ENCODE measurements at places on chromosomes 2 and 18.

DNA sequence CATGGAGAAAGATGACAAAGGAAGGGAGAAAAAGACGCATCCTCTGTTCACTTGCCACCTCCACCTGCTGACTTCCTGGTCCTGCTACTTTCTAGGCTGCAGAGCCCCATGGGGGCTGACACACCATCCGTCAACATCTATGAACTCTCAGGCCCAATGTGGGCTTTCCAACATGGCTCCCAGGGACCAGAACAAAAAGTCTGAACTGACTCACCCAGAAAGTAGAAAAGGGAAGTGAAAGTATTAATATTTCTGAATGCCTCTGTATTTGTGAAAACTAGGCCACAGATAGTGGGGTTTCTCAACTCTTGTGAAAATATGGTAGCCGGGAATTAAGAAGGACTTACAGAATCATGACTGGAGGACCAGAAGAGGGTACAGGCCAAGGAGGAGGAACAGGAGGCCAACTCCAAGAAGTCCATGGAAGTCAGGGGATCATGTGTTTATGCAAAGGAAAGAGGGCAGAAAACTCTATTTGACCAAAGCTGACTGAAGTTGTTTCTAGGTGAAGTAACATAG lies 123.1 kb upstream of the CAB39 start:
- DNase-seq, result no peak

- no peak for DNase-seq
These were observed 9.1 kb downstream of the RND3 start for GRCh38 chr2:150478200-150478974.

- no peak for DNase-seq
These were observed 103.3 kb downstream of the PLA2R1 start for GRCh38 chr2:159959136-159959535.

DNA sequence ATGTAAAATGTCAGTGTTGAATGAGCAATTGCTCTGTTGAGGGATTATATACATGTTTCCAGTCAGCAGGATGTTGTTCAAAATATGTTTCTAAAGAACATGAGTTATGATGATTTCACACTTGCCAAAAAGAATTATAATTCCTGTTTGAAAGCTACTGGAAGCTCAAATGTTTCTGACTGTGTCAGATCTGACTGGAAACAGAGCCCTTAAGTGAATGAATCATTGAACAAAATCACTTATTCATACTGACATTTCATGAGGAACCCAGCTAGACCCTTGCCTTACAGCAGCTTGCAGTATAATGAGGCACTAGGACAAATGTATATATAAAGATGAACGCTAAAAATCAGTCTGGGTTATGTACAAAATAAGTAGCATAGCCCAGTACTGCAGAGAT lies 35.4 kb upstream of the ITGAV start:
- DNase-seq, result no peak

DNA sequence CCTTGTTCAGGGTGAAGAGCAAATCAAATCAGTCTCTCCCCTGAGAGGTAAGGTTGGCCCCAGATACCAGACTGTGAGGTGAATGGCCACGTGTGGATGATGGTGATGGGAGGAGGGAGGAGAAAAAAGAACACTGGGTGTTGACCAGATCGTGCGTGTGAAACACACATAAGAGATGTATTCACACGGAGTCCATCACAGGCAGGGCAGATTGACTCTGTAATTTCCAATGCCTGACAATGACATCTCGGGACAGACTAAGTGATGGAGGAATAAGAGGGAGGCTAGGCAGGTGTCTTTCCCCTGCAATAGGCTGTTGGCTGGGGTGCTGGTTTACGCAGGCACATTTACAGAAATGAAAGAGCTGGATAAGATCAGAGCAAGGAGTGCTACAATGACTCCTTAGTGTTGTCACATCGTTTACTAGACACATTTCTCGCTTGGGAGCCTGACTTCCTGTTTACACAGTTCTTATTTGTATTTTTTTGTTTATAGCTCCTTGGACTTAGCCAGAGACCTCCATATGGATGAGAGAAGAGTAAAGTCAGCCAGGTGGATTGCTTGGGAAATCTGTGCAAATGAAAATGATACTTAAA lies 43.1 kb downstream of the CPO start:
- no peak for DNase-seq

- no peak for DNase-seq
These were observed 21.2 kb upstream of the ACVR1 start for GRCh38 chr2:157897106-157897971.

- no peak for DNase-seq
These were observed 631.8 kb upstream of the RAB6C start for GRCh38 chr2:129347486-129348217.

DNA sequence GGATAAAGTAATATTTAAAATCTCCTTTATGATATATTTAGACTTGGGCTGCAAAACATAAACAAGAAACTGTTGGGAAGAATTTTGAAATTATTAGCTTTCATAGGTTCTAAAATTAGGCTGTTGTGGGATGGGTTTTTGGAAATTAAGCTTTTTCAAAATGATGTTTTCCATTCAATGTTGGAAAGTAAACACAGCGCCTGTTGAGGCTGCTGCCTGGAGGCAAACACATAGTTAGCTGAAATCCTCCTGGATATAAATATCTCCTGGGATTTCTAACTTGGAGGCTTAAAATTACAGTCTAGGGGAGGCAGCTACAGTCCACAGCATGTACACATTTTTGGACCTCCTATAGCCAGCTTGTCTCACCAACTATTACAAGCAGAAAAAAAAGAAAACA lies 197.3 kb downstream of the DCC start:
- no peak for DNase-seq

- no peak for DNase-seq
These were observed 98.2 kb upstream of the NPAS2 start for GRCh38 chr2:100721693-100722092.

GRCh38 chr2:226483143-226483542 lies 316.5 kb downstream of the IRS1 start:
- DNase-seq, result no peak

DNA sequence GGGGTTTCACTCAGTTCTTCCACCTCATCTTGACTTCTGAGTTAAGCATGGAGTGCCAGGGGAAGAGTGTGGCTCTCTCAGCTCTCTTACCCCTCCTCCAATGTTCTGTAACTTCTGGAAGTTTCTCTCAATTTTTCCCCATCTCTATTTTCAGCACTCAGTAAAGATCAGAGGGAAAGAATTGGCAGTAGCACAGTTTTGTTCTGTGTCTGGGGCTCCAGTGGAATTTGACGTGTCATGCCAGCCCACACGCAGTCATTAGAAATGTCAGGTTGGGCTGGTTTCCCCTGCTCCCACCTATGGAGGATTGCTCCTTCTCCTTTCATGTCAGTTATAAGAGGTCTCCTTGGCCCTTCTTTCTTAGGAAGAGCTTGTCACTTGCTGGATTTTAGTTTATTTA lies 104.6 kb upstream of the COL3A1 start:
- no peak for DNase-seq

GRCh38 chr18:37574113-37574512 lies 8.5 kb upstream of the CELF4 start:
- no peak for DNase-seq

DNA sequence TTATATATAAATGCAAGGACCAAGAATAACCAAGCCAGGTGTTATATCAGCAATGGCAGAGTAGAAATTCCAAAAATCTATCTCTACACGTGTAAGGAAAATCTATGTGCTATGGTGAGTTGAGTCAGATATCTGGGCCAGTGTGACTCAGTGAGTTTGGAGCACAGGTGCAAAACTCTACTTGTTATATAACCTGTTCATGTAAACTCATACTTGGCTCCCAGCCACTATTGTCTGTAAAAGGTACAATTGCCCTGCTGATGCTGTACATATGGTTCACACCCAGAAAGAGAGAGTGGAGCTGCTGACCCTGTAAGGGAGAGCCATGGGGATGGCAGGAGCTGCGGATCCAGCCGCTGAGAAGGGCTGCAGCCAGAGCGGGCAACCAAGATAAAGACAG lies 112.0 kb downstream of the TRABD2A start:
- no peak for DNase-seq

GRCh38 chr2:107313316-107313715 lies 427.3 kb upstream of the ST6GAL2 start:
- DNase-seq, result no peak

GRCh38 chr2:165185633-165186032 lies 18.2 kb downstream of the SCN3A start:
- DNase-seq, result no peak

DNA sequence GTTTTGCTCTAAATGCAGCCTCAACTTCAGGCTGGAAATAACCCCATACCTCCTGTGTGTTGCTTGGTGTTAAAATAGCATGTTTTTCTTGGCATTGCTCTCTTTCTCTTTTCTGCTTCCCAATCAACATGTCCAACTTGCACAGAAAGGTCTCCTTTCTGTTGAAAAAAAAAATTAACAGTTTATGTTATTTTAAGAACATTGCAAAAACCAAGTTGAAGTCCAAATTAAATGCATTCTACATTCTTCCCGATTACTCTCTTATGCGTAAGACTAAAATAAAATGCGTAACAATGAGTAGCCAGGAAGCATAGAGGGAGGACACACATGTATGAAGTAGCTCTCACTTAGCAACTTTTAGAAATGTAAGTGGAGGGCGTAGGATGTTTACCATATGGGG lies 1406.1 kb upstream of the NXPH2 start:
- DNase-seq, result no peak

DNA sequence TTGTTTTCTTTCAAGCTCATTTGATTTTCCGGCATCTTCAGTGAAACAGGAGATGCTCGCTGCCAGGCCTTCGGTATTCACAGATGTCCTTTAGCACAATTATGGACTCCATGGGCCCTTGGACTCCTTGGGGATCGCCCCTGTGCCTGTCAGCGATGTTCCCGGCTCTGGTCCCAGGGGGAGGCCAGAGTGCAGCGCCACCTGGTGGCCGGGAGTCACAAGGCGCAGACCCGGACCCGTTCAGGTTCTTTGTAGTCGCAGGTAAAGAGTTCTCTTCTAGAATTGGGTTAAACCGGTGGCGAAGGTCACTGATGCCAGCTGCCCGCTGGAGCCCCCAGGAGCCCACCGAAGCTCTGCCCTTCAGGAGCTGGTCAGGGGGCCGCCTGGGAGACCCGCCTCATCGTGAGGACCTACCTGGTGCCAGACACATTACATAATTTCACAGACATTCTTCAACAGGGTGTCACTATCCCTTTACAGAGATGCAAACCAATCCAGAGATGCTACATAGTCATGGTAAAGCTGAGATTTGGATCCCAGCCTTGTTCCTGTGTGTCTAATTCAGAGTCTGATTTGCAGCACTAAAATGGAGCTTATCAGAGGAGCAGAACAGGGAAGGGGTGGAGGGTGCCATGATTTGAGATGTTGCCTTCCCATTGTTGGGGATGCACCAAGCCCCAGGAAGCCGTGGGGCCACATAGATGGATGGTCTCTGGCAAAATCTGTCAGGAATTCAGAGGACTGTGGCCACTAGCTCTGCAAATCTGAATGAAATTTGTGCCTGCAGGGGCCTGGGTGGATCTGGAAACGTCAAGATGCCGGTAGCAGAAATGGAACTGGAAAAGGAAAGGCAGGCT lies 6.0 kb upstream of the INPP5D start:
- no peak for DNase-seq

GRCh38 chr18:60675126-60675525 lies 302.6 kb upstream of the MC4R start:
- no peak for DNase-seq

GRCh38 chr2:38213619-38214167 lies 137.7 kb upstream of the CYP1B1 start:
- no peak for DNase-seq

GRCh38 chr2:50752237-50752636 lies 279.7 kb downstream of the NRXN1 start:
- DNase-seq, result no peak

DNA sequence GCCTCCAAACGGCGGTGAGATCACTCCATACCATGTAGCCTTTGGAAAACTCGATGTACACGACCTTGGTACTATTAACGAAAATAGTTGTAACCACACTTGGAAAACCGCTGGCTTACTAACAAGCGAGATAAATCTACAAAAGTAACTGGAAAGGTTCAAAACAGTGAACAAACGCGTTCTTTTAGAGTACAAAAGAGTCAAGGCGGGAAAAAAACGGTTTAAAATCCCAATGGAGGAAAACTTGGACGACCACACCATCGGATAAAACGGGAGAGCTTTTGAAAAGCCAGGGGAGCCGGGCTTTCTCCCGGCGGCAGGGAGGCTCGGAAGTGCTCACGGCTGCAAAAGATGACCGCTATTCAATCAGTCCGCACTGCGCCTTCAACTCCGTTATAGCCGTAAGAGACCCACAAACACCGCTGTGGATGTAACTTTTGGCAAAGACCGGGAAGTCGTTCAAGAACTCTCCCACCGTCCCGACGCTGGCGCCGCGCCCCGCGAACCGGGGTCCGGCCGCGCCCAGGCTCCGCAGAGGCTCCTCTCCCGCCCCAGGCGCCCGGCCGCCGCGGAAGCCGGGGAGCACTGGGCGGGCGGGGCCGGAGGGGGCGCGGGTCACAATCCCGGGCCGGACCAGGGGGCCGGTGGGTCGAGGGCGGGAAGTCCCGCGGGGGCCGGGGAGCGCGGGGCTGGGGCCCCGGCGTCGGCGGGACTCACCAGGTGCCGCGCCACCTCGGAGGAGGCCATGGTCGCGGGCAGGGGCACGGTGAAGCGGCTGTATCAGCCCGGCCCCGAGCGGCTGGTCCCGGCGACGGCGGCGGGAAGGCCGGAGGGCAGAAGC lies 465 bp downstream of the SEPTIN10 start:
- no peak for DNase-seq

GRCh38 chr18:49804096-49804495 lies 9.2 kb downstream of the ACAA2 start:
- no peak for DNase-seq

GRCh38 chr2:239897596-239898235 lies 127.4 kb downstream of the NDUFA10 start:
- no peak for DNase-seq

DNA sequence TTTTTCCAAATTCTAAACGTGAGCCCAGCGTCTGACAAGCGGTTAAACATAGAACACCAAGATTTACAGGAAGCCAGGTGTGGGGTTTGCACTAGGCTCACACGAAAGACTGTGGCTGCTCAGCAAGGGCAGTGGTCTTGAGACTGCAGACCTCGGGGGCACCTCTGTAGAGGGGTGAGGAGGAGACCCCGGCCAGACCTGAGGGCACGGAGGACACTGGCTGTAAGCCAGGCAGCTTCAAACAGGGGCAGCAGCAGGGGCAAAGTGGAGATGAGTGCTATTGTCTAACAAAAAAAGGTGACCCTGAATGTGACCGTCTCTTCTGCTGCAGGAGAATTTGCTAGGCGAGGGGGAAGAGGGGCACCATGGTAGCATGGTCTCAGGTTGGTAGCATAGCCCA lies 140.3 kb downstream of the CYP26B1 start:
- no peak for DNase-seq

- DNase-seq, result no peak
These were observed 13.6 kb upstream of the CYP27C1 start for GRCh38 chr2:127233710-127234109.

- no peak for DNase-seq
These were observed 1858.4 kb upstream of the PIK3C3 start for GRCh38 chr18:40096675-40097074.

DNA sequence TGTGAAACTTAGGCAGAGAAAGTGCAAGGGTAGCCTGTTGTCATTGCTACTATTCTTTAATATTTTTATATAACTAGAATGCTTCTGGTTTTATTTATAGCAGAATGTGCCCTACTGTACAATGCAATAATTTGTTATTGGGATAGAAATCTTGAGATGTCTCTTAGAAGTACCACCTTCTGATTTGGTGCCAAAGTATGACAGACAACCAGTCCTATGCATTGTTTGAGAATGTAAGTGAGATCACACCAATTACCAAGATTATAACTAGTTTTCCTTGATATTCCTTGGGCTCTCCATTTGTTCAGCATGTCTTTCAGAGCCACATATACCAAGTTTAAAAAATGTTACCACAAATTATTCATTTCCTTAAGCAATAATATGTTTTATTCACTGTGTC lies 399.7 kb downstream of the CPS1 start:
- DNase-seq, result no peak

- DNase-seq, result no peak
These were observed 63.8 kb downstream of the SOWAHC start for GRCh38 chr2:109677835-109678580.

Measured in NCI-H187 treated with DMSO at 0.1 percent for 48 hours (cell line).